CD4-positive, alpha-beta T cell treated with Interleukin-4 for 1 hour (primary cell): ENCODE measurements at places on chromosomes 6 and 20.

DNA sequence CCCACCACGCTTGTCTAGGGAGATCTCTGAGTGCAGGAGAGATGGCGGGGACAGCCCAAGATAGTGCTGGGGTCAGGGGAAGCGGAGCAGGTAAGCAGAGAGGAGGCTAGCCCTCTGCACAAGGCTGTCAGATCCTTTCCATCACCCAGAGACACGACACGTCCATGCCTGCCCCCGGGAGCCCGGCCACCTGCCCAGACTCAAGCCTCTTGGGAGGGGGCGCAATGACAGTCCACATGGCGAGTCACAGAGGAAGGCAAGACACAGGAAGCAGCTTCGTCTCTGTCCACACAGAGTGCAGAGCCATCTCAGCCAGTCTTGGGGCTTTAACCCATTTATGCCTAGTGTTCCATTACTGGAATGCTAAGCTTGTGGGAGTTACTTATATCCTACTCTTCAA lies 78.4 kb downstream of the PREX1 start:
- DNase-seq, result no peak

GRCh38 chr20:50455656-50456451 lies 54.3 kb upstream of the PTPN1 start:
- no peak for DNase-seq

DNA sequence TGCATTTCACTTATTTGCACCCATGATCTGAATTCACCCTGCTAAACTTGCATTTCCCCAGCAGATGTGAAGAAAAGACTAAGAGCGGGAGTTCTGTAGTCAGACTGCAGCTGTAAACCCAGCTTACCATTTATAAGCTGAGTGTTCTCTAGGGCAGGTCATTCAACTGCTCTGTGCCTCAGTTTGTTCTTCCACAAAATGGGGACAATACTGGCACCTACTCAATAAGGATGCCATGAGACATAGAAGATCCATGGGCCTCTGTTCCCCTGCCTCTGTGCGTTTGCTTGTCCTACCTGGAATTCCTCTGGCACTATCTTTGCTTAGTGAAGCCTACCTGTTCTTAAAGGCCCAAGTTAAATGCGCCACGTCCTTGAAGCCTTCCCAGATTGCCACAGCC lies 12.2 kb upstream of the MDFI start:
- no peak for DNase-seq

- no peak for DNase-seq
These were observed 155.7 kb upstream of the SASH1 start for GRCh38 chr6:148186916-148187315.

GRCh38 chr6:43963877-43964658 lies 163.2 kb downstream of the MRPL14 start:
- DNase-seq, result no peak

GRCh38 chr20:45117581-45117980 lies 2.6 kb upstream of the WFDC5 start:
- DNase-seq, result no peak

GRCh38 chr6:134187751-134188150 lies 130.2 kb downstream of the SGK1 start:
- DNase-seq, result no peak

GRCh38 chr20:49685161-49685601 lies 28.5 kb downstream of the B4GALT5 start:
- DNase-seq, result no peak

DNA sequence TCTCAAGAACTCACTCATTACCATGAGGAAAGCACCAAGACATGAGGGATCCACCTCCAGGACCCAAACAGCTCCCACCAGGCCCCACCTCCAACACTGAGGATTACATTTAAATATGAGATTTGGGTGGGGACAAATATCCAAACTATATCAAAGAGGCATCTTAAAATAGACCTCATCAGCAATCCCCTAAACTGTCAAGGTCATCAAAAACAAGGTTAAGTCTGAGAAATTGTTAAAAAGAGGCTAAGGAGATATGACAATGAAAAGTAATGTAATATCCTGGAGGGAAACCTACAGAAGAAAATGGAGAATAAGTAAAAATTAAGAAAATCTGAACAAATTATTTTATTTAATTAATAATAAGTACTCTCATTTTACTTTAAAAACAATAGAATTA lies 922.3 kb downstream of the HACE1 start:
- DNase-seq, result no peak

DNA sequence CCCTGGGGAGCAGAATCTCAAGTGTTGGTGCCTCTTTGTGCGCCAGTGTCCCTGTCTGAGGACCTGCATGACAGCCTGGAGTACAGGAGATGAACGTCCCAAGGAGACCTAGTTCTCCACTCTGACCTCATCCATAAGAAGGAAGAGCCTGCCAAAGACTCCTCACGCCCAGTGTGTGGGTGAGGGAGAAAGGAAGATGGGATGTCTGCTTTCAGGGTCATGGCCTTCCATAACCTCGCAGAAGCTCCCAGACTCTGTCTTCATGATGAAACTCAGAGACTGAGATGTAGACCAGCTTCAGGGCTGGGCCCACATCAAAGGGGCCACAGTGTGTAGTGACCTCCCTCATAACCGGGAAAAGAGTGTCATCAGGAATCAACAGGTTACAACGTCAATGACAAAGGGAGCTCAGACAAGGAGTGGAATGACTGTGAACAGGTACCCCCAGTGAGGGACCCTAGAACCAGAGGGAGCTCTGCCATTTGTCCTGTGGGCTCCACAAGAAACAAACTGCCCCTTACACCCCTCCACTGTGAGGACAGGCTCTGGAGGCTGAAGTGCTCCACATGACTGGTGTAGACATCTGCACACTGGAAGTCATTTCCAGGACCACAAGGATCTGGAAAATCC lies 8.1 kb downstream of the HLA-DQB1 start:
- no peak for DNase-seq

GRCh38 chr6:109351231-109352130 lies 30.8 kb downstream of the CD164 start:
- DNase-seq, result no peak

DNA sequence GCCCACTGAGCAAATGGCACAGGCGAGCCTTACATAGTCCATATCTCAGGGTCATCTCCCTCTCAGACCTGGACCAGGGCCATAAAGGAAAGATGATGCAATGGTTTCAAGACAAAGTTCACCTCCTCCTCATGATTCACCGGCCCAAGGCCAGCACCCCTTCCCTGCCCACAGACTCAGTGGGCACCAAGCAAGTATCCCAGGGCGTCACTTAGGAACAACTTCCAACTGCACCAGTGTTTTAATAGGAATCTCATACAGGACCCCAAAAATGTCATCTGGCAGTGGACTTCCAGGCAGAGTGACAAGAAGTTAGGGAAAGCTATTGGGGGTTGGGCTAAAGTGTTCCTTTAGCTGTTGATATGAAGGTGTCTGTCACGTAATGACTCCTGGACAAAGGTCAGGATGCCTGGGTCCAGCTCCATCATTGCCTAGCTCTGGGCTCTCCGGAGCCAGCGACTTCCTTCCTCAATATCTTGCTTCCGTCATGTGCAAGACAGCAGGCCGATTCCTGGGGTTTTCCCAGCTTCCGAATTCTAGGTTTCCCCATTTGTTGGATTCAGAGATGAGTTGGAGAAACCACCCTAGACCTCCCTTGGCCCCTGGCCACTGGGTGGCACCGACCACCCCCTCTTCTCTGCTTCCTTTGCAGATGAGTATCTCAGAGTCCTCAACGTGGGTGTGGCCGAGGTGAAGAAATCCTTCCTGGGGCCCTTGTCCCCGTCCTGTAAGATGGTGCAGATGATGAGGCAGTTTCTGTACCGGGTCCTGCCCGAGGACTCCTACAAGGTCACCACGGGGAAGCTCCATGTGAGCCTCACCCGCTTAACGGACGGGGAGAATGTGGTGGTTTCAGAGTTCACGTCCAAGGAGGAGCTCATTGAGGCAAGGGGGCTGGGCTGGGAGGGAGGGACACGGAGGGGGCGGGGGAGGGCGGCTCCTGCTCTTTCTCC lies 21.1 kb downstream of the PNPLA1 start:
- peak; percentile 5 for DNase-seq

- no peak for DNase-seq
These were observed 30.6 kb upstream of the SULF2 start for GRCh38 chr20:47815866-47816265.

GRCh38 chr6:148840256-148840655 lies 93.4 kb downstream of the UST start:
- no peak for DNase-seq

DNA sequence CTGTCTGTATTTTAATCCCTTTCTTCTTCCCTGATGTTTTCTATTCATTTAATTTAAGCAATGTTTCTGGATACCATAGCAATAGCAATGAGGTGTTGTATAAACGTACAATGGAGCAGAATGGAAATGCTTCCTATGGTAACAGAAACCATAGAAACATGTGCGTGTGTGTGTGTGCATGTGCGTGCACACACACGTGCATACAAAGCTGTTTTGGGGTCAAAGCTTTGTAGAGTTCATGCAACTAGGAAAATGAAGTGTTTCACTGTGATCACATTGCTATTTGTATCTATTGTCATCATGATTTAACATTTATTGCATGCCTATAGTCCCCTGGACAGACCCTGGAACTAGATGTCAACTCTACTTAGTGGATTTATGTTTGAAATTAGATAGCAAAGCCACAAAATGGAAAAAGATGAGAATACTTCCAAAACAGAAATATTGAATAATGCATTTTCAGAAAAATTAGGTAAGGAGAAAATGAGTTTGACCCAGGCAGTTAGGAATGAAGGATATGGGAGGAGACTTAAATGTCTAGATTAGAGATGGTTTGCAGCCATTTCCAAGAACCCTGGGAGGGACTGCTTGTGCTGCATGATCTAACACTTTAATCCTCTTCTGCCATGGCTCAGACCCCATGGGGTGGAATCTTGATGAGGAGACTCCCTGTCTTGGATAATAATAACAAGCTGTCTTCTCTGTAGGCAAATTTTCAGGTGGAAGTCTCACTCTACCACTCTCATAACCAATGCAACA lies 124.4 kb downstream of the TRMT11 start:
- no peak for DNase-seq
